ENCODE measurements at places on chromosomes 3 and 15. TPM values are rescaled to one million over a fixed set of nuclear protein-coding genes. Genes with fewer than 3 reads are reported as not detected.

The C3orf85 gene
- total RNA-seq = not detected

The GRK7 gene
- total RNA-seq = 0.12 TPM

The PKM gene
- 1,963 TPM for total RNA-seq

The ENTPD3 gene
- 7.1 TPM for total RNA-seq

The CASR gene
- not detected for total RNA-seq

The SMCO1 gene
- total RNA-seq = not detected

The TMEM44 gene
- 16.6 TPM for total RNA-seq

The CCR9 gene
- not detected for total RNA-seq

The OIP5 gene
- 26.6 TPM for total RNA-seq

The FES gene
- 11.5 TPM for total RNA-seq

The ITPKA gene
- total RNA-seq = 16.8 TPM

The MED12L gene
- 0.55 TPM for total RNA-seq

The MYZAP gene
- 3.5 TPM for total RNA-seq

The IGDCC3 gene
- not detected for total RNA-seq

The CKMT1A gene
- 1.7 TPM for total RNA-seq

The NR2E3 gene
- total RNA-seq = 0.35 TPM

The GUCA1C gene
- total RNA-seq = not detected

The DCBLD2 gene
- 307 TPM for total RNA-seq

The RPL22L1 gene
- 40.0 TPM for total RNA-seq

The ARID3B gene
- 19.0 TPM for total RNA-seq

Measured in PC-3 (cell line).